ENCODE measurements at places on chromosomes 4 and X. TPM values are rescaled to one million over a fixed set of nuclear protein-coding genes. Genes with fewer than 3 reads are reported as not detected.

AKAP4 gene
- not detected for total RNA-seq

DNA sequence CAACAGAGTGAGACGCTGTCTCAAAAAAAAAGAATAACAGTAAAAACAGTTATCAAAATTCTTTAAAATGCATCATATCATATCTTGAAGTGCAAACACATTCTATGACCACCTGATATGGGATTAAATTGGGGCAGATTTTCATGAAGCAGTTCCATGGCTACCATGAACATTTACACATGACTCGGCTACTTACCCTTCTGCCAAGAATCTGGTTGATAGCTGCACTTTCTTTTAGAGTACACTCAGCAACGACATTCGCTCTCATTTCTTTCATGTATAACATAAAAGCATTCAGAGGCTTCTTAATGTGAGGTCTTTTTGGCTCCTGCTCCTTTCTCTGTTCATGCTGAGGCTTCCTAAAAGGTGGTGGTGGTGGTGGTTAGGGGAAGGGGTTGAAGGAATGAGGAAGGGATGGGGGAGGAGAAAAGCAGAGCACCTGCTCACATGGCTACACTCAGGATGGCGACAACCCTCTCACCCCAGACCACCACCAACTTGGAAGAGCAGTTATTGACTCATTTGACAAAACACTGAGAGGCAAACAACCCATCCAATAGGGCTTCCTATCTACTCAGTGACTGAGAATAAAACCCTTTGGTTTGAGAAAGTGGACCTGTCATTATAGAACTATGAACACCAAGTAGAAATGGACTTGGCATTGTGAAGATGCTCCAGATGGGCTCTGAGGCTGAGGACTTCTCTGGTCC, 88.5 kb downstream of the HADH start:
- DNase-seq, result peak; percentile 88

GRCh38 chrX:56783450-56783831, 54.4 kb downstream of the NBDY start:
- DNase-seq, result no peak

DNA sequence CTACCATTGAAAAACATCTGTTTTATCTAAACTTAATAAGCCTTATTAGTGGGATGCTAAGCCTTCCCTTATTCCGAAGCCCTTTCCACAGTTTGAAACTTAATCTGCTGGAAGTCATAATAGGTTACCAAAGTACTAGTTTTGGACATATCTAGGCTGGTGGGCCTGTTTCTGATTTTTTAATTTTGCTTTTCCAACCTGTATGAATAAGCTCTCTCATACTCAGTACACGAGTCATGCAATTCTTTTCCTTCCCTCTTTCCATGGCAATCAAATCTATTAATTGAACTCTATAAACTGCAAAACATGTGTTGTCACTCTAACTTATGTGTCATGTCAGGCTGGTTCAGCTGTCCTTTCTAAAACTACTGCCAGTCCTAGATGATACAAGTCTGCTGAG, 91.0 kb downstream of the AMMECR1 start:
- no peak for DNase-seq

DNA sequence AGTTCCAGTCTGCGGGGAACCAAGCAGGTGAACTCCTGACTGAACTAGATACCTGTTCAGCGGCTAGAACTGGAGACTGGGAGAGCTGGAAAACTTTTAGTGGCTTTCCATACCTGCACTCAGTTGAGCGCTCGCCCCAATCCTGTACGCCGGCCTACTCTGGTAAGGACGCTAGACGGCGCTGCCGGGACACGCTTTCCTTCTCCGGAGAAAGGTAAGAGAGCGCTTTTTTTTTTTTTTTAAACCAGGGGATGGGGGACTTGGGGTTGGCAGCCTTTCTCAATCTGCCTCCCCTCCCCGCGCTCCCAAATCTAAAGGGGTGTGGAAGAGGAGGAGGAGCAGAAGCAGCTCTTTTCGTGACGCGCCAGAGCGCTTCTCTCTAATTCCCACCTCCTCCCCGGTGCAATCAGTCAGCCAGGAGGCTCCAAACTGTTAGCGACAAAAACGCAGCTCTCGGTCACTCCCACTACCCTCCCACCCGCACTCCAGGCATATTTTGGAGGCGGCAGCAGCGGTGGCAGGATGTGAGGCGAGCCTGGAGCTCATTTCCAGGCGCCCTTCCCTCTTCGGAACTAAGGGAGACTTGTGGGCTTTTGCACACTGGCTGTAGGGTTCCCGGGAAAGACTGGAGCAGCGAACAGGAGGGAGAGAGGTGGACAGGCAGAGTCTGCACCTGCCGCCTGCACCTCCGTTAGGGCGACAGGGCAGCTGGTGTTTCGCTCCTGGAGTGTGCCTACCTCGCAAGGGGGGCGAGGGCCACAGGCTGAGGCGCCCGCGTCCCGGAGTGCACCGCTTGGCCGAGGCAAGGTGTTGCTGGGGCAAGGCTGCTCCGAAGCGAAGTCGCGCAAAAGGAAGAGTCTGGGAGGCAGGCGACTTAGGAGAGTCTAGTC, at the start of gene IL1RAPL2:
Gene IL1RAPL2 (plus strand): TSS at position 409 of the 890 bp plus-strand sequence.
- no peak for DNase-seq

DNA sequence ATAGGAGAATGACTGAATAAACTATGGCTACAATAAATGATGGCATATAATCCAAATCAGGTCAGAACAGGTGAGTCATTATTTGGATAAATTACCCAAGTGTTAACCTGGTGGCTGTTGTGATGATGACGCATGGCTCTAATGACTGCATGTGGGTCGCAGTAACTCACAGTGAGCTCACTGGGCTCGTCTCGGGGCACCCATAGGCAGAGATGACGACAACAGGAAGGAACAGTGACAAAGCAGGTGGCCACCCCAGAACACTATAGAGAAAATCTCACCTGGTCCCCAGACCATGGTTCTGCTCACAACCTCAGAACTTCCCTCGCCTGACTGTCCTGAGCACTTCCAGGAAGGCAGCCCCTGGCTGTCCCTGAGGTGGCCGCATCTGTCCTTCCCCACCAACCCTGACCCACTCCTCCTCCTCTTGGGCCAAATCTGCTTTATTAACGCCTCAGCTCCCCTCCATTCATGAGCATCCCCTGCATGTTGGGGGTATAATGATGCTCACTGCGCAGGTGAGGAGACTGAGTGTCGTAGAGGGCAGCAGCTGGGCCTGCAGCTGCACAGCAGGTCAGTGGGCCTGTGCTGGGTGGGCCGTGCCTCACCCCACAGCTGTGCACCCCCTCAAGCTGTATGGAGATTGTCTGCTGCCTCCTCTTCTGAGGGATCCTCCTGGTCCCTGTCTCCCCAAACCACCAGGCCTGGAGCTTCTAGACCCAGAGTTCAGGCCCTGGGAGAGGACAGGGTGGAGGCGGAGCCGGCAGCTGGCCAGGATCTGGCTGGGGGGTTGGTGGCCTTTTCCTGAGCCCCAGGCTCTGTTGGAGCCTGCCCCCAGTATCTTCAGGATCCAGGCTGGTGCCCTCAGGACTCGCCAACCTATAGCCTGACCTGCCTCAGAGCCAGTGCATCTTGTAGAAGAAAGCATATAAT, 30.9 kb upstream of the FAM156A start:
- no peak for DNase-seq

DNA sequence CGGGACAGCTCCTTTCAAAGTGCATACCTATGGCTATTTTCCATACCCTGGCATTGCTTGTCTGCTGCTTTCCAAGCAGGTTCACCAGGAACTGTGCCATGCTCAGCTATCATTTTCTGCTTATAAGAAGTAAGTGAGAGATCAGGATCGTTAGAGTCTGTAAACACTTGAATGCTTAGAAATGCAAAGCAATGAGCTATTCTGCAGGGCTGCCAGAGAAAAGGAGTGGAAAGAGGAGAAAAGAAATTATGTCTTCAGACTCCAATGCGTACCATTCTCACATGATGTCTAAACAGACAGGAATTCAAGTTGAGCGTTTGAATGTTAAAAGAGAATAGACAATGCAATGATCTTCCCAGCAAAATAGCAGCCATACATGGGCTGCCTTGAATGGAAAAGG, 245.5 kb upstream of the SLC7A11 start:
- peak; percentile 25 for DNase-seq

GRCh38 chr4:2942037-2942531, 21.1 kb downstream of the NOP14 start:
- peak; percentile 46 for DNase-seq

- DNase-seq, result no peak
These were observed 291.3 kb downstream of the GUCY2F start for GRCh38 chrX:109190542-109190941.
